ENCODE measurements at places on chromosomes 6 and 20.

- DNase-seq, result no peak
Observed at GRCh38 chr6:1736346-1737105, 126.8 kb downstream of the FOXC1 start.

DNA sequence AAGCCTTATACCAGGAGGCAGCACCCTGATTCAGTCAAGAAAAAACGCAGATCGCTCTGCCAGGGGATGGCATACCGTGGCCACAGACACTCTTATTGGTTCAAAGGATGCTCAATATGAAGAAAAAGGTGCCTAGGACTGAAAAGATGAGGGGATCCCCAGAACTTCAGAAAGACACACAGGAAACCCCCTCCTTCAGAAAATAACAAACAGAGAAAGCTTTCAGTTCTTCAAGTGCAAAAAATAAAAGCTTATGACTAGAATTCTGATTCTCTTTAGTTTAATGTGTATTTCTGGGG, 17.7 kb upstream of the MYB start:
- no peak for DNase-seq

- DNase-seq, result peak; percentile 96
Observed at GRCh38 chr6:1485678-1486077, 96.3 kb downstream of the FOXF2 start.

- no peak for DNase-seq
Observed at GRCh38 chr20:46550461-46550860, at the start of gene OCSTAMP. OCSTAMP (minus strand) TSS chr20:46550654; CDS start chr20:46550560, 94 bp downstream.

DNA sequence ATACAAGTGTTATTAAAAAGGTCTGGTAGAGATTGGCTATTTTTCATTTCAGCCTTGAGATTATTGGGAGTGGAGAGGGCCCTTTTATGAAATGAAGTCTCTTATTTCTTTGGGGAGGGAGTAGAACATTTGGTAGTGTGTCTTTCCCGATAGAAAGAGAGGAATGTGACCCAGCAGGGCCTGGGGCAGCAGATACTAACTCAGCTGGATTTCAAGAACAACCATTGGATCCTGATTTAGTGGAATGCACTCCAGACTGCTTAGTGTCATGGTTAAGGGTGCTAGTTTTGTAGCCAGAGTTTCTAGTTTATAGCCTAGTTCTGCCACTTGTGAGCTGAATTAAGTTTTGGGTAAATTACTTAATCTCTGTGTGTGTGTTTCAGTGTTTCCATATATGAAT, 18.4 kb upstream of the FLRT3 start:
- DNase-seq, result no peak

DNA sequence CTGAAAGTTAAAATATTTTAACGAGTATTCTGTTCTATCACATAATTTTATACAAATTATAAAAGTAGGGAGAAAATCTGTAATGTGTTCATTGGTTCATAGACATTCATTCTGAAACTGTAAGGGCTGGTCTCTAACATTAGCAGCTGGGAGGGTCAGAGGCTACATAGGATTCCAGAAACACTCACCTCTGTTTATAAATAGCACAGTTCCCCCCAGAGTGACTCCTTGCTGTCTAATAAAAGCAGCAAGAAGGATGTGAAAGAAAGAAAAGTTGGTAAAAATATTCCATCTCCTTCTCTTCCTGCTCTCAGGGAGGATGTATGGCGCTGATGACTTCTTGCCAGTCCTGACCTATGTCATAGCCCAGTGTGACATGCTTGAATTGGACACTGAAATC, 25.3 kb upstream of the NAA20 start:
- DNase-seq, result peak; percentile 65

DNA sequence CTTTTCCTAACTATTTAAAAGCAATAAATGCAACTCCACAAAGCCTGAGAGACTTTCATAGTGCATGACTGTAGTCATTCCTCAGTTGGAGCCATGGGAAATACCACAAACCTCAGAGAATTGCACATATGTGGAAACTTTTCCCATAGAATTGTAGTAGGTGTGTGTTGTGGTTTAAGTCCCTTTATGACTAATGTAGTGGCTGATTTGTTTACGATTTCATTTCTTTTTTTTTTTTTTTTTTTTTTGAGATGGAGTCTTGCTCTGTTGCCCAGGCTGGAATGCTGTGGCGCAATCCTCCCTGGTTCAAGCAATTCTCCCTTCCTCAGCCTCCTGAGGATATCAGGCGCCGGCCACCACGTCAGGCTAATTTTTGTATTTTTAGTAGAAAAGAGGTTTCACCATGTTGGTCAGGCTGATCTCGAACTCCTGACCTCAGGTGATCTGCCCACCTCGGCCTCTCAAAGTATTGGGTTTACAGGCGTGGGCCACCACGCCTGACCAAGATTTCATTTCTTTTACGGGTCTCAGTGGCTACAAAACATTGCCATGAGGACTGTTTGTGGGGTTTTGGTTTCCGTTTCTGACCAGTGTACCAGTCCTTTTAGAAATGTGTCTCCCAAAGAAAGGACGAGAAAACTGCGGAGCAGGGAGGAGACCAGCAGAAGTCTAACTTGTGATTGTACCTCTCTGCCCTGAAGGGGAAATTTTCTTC, 212.1 kb upstream of the MARCKS start:
- DNase-seq, result peak; percentile 96

- DNase-seq, result no peak
Observed at GRCh38 chr6:134634966-134635365, 314.9 kb downstream of the ALDH8A1 start.

DNA sequence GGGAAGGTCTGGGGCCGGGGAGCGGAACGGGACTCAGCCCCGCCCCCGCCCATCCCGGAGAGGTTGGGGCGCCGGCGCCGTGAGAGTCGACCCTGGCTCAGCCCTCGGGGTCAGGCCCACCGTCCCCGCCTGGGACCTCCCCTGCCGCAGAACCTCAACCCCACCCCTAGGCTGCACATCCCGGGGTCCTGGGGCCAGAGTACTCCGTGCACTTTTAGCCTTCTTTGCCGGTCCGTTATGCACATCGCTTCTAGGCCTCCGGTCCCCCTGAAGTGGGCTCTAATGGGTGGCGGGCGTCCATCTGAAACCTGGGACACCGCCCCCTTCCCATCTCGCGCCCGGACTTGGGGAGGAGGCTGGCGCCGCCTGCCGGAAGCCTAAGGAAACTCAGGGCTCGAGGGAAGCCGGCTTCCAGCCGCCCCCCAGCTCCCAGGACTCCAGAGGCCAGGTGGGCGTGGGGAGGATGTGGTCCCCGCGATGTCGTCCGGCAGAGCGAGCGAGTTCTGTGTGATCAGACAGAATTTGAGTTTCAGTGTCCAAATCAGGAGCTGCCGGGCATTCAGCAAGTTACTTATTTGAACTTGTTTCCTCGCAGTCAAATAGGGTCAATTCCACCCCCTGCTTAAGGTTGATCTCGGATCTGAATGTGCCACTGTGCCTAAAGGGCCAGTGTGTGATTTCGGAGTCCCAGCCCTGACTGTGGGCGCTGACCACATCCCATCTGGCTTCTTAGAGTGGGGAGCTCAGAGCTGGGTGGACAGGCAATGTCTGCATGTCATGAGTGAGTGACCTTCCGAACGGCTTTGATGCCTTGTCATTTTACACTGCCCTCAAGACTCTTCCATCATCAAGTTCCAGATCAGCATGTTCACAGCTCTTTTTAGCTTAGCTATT, 47.6 kb downstream of the CPXM1 start:
- DNase-seq, result peak; percentile 62

DNA sequence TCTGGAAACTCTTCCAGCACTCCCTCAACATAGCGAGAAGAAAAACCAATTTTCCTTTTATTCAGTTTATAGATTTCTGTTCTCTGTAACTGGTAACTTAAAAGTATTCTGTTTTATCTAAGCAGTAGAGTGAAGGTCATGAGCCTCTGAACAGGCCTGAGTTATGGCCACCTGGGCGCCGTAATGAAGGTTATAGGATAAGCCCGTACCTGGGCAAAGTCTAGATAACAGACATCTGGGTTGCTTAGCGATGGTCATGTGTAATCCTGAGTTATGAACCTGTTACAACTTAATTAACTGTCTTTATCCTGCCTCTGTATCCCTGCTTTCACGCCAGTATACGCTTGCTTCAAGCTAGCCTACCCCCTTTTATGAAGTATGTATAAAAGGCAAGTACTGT, 13.0 kb upstream of the FAM217A start:
- no peak for DNase-seq

- peak; percentile 77 for DNase-seq
Observed at GRCh38 chr6:32819729-32820128, 2.9 kb upstream of the HLA-DOB start.

GRCh38 chr6:169997187-169997929, 245.9 kb downstream of the ERMARD start:
- DNase-seq, result no peak

Data from ELR (cell line).